ENCODE measurements at places on chromosomes 16 and 17.

DNA sequence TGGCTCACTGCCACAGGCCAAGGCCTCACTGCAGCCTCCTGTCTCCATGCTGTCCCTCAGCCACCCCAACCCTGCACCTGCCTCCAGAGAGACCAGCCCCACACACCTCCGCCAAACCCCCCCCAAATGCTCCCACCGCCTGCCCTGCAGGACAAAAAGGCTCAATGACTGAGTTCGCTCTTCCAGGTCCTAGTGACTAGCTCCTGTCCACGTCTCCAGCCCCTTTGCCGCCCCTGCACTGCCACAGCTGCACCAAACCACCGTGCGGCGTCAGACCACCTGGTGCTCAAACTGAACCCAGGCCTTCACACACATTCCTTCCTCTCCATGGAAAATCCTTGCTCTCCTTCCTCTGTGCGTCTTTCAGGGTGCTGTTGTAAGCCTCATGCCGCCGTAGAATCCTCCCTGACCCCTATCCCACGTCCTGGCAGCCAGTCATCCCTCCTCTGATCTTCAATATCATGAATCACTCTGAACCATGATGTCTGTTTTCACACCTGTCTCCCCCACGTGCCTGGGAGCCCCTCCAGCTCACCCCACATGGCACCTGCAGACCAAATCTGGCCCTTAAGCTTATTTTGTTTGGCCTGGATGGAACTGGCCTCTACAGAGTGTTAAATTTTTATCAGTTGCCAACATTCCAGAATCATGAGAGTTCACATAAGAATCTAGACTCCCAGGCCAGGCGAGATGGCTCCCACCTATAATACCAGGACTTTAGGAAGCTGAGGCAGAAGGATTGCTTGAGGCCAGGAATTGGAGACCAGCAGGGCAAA lies 4.3 kb upstream of the GSG1L start:
- no peak for DNase-seq

DNA sequence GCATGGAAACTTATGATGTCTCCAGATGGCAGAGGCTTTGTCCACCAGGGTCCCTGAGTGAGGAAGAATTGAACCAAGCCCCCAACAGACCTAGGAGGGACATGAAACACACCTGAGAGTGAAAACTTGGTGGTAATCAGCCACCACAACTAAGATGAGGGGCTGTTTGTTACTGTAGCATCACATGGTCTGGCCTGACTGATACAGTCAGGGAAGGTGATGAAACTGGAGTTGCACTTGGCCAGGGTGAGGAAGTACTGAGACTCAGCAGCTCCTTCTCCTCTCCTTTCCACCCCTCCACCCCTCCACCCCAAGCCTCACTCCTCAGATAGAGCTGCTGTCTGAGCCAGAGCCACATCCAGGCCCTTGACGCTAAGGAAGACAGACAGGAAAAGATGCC lies 37.2 kb downstream of the C16orf82 start:
- no peak for DNase-seq

DNA sequence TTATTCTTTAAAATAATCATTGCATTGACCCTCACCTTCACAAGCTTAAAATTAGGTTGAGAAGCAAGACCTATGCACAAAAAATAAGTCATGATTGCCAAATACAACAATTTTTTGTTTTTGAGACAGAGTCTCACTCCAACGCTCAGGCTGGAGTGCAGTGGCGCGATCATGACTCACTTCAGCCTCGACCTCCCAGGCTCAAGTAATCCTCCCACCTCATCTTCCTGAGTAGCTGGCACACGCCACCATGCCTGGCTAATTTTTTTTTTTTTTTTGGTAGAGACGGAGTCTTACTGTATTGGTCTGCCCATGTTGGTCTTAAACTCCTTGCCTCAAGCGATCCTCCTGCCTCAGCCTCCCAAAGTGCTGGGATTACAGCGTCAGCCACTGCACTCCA lies 24.2 kb downstream of the ZNF652 start:
- no peak for DNase-seq

GRCh38 chr16:88303890-88304819 lies 78.6 kb upstream of the ZNF469 start:
- DNase-seq, result no peak

GRCh38 chr17:49217651-49218413 lies 7.3 kb downstream of the ABI3 start:
- no peak for DNase-seq

DNA sequence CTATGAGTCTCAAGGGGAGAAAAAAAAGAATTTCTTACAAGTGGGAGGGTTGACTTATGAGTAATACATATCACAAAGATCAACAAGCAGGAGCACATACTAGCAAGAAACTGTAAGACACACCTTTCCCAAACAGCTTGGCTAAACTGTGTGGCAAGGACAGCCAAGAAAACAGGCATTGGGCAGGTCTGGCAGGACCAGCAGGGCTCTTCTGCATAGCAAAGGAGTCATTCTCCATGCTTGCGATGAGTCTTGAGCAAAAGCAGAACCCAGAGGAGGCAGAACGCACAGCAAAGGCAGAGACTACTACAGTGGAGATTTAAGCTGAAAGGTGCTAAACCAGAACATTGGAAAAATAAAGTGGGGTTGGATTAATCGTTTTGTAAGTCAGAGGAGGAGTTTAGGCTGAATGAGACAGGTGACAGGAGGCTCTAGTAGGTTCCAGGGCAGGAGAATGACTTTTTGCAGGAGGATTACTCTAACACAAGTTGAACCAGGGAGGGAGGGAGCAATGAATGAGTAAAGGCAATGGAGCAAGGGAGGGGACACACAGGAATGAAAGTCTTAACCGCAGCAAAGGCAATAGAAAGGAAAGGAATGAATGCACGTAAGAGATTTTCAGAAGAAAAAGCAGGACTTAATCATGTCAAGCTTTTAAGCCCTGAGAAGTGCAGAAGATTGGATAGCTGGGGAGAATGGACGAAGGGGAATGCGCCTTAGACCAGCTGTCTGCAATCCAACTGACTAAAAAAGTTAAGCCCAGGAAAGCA lies 2.7 kb downstream of the N4BP1 start:
- no peak for DNase-seq

- no peak for DNase-seq
Measured at GRCh38 chr16:11880007-11880406, 28.7 kb upstream of the RSL1D1 start.

- DNase-seq, result no peak
Measured at GRCh38 chr17:1202291-1202690, 22.5 kb upstream of the ABR start.

DNA sequence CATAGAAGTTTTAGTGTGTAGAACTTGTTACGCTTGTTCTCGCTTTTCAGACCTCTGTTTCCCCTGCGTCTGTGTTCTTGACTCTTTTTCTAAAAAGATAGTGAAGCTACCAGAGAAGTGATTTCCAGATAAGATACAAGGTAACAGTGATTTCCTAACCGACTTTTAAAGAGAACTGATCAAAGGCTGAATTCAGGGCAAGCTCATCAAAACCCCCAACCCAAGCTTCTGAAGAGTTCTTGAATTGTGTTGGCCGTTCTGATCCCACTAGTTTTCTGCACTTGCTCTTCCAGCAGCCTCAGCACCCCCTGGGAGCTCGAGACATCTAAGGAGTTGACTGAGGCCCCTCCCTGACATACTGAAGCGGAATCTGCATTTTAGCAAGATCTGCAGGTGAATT lies 12.7 kb upstream of the NSMCE1 start:
- DNase-seq, result peak; percentile 3

DNA sequence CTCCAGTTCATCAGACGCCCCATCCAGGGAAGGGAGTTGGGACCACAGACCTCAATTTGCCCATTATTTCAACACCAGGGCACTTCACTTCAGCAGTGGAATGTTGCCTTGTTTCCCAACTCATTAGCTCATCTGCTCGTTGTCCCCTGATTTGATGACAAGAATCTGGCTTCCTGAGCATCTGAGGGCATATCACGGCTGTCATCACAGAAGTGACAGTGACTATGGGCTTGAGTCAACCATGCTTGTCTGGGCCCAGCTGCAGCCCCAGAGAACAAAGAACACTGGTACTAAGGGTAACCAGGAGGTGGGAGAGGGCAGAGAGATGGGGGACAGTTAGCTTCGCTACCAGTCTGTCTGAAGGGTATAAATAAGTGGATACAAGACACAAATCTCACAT lies 266.0 kb upstream of the SDK2 start:
- DNase-seq, result no peak

- DNase-seq, result no peak
Measured at GRCh38 chr16:15484662-15485061, 50.3 kb downstream of the BMERB1 start.

- DNase-seq, result no peak
Measured at GRCh38 chr17:79337053-79337452, 262.4 kb downstream of the ENGASE start.

GRCh38 chr16:59840169-59840568 lies 1106.1 kb upstream of the GOT2 start:
- DNase-seq, result no peak

DNA sequence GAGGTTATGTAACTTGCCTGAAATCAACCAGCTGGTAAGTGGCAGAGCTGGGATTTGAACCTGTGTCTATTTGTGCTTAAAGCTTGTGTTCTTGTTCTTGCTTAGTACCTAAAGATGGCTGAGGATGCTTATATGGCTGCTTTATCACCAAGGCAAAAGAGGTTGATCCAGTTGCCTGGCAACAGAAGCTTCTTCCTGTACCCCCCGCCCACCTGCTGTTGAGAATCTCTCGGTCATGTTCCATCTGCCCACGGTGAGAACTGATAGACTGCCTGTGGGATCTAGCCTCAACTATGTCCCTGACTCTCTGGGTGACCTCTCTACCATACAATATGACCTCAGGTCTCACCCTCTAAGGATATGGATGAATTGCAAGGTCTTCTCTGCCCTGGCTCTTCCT lies 60.7 kb downstream of the ABCC6 start:
- no peak for DNase-seq

Measured in type B pancreatic cell (in vitro differentiated cells).